ENCODE measurements at places on chromosomes 11 and 22. TPM values are rescaled to one million over a fixed set of nuclear protein-coding genes. Genes with fewer than 3 reads are reported as not detected.

DNA sequence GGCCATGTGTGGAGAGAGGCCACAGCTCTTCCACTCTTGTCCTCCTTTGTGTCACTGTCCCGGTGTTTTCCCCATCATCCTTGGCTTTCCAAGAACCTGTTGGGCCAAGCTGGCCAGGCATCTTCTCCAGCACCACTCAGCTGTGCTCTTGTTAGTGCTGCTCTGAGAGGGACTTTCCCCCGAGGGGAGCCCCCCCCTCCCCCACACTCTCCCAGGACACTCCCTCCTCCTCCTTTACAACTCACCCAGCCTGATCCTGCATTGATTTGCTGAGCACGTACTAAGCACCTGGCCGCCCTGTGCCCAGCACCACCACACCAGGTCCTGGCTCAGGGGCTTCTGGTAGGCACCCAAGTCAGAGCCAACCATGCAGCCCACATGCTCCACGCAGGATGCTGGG is 13.2 kb downstream of the TP53AIP1 start:
- no peak for DNase-seq

GRCh38 chr11:17073370-17074027 is 4.0 kb downstream of the RPS13 start:
- no peak for DNase-seq

The MFNG gene
- total RNA-seq: 139 TPM

DNA sequence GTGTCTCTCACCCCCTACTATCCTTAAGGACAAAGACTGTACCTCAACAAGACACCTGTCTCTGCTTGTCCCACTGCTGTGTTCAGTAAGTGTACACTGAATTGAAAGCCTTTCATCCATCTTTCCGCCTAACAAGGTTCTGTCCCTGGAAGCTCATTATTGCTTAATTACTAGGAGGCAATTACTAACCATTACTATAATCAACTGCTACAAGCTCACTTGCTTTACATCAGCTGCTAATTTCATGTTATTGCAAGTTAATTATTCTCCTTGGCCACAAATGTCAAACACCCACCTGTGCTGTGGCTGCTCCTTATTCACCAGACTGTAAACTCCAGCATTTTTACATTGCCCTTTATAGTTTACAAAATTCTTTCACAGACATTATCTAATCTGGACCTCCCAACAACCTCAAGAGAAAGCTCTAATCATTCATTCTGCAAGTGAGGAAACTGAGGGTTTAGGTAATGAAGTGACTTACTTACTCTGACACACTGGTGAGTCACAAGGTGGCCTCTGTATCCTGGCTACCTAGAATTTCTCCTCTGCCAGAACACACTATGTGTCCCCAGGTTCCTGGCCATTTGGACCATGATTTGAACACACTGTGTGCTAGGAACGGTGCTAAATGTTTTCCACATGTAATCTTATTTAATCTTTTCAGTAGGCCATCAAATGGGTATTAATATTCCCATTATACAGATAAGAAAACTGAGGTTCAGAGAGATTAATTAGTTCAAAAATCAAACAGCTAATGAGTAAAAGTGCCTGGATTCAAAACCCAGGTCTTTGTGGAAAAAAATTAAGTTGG is 66.7 kb downstream of the RAB30 start:
- DNase-seq: no peak

DNA sequence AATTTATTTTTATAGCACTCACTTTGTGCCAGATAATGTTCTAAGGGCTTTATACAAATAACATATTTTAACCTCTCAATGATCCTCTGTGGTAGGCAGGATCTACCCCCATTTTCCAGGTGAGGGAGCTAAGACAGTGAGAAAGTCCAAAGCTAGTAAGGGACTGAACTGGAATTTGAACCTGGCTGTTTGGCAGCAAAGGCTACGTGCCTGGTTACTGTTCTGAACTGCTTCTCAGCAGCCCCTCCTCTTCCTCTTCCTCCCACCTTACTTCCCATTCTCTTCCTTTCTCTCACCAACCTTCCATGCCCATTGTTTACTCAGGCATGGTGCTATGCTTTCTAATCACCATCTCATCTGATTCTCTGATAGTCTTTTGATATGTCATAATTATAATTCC is 82.0 kb downstream of the INSC start:
- DNase-seq: no peak

DNA sequence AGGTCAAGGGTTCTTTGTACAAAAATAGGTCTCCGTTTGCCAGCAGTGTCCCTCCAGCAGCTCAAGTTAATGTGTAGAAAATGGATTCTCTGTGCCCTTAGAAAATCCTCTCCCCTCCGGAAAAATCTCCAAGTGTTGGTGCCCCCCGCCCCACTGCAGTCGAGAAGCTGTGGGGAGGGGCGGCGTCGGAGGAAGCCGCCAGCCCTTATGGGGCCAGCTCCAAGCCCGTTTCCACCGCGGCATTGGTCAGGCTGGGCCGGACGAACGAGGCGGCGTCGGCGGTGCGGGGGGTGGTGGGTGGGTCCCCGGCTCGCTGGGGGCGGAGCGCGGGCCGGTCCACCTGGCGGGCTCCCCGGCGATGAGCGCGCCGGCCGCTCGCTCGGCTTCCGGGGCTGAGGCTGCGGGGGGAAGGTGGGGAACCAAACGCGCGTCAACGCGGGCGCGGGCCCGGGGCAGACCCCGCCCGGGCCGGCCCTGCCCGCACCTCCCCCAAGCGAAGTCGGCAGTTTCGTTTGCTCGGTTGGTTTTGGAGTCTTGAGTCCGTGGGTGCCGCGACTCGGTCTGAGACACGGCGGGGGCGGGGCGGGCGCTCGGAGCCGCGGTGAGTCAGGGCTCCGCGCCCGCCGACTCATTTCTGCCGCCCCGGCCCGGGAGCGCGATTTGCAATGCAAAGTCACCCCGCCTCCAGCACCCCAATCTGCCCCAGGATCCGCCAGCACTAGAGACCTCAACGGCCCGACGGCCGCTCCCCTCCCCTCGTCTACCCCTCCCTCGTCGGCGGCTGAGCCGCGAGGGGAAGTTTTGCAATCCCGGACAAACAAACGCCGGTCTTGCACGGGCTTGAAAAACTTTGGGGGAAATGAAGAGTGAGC is 1.4 kb downstream of the ASCL2 start:
- no peak for DNase-seq

DNA sequence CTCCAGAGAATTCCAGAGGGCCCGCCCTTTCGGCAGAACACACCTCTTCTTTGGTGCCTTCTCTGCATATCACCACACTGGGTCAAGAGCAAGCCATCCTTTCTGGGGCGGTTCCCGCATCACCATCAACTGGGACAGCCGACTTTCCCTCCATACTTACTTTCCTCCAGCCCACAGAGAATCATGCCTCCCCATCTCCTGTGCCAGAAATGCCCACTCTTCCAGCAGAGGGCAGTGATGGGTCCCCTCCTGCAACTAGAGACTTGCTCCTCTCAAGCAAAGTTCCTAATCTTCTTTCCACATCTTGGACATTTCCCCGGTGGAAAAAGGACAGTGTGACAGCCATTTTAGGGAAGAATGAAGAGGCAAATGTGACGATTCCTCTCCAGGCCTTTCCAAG is 157.7 kb downstream of the C11orf91 start:
- no peak for DNase-seq

The GTF2H1 gene
- total RNA-seq: 24.4 TPM

- DNase-seq: peak; percentile 1
These were observed 31.3 kb upstream of the GNB1L start for GRCh38 chr22:19885841-19886592.

The OR9G4 gene
- not detected for total RNA-seq

GRCh38 chr11:84056653-84057376 is 770.6 kb upstream of the CCDC90B start:
- no peak for DNase-seq

DNA sequence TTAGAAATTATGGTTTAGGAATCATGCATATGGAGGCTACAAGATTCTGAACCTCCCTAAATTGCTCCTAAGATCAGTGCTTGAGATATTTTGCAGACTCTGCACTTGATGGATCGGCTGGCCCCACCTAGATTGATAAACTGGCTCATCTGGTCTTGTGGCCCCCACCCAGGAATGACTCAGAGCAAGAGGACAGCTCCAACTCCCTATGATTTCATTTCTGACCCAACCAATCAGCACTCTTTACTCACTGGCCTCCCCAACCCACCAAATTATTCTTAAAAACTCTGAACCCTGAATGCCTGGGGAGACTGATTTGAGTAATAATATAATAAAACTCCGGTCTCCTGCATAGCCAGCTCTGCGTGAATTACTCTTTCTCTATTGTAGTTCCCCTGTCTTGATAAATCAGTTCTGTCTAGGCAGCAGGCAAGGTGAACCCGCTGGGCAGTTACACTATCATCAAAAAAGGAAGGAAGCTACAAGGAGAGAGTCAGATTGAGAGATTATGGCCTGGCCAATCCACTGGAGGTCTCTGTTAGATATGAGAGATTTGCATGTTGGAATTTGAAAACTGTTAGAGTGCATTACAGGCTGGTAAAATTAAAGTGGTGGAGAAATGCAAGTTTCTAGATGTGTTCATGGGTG is 245.8 kb downstream of the CSNK2A3 start:
- no peak for DNase-seq

GRCh38 chr11:35523331-35523768 is 2.1 kb downstream of the PAMR1 start:
- DNase-seq: no peak

DNA sequence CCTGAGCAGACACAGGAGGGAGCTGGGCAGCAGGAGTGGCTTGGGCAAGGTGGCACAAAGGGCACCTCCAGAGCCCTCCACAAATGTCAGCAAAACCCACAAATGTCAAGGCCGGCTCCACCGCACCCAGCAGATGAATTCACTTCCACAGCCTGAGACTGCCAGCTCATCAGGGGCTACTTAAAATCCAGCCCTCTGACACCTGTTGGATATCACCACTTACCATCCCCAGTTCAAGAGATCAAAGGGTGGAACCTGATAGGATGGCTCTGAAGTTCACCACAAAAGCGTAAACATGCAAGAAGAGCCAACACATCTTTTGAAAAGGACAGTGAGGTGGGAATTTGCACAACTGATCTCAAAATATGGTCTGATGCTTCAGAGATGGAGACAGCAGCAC is 168.6 kb upstream of the GRK3 start:
- DNase-seq: no peak

DNA sequence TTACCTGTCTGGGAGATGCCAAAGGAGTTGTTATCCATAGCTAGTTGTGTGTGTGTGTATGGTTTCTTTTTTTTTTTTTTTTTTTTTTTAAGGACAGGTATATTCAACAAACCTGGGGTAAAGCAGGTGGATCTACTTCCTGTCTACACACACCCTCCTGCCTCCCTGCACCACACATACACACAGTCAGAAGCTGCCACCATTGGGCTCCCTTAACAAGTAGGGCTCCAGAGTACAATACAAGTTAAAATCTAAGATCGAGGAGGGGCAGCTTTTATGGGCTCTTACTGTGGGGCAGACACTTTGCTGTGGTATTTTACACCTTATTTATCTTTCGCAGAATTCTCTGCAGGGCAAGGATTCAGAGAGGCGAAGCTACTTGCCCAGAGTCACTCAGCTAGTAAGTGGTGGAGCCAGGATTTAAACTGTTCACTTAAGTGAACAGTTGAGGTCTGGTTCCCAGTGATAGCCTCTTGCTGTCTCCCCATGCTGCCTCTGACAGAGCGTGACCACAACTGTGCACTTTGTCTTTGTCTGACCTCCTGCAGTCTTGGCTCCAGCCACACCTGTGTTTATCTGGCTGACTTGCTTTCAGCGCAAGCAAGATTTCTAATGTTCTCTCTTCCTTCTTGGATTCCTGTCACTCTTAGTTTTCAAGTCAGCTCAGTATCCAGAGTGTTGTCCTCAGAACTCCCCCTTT is 135.0 kb downstream of the CSNK2A3 start:
- DNase-seq: no peak

DNA sequence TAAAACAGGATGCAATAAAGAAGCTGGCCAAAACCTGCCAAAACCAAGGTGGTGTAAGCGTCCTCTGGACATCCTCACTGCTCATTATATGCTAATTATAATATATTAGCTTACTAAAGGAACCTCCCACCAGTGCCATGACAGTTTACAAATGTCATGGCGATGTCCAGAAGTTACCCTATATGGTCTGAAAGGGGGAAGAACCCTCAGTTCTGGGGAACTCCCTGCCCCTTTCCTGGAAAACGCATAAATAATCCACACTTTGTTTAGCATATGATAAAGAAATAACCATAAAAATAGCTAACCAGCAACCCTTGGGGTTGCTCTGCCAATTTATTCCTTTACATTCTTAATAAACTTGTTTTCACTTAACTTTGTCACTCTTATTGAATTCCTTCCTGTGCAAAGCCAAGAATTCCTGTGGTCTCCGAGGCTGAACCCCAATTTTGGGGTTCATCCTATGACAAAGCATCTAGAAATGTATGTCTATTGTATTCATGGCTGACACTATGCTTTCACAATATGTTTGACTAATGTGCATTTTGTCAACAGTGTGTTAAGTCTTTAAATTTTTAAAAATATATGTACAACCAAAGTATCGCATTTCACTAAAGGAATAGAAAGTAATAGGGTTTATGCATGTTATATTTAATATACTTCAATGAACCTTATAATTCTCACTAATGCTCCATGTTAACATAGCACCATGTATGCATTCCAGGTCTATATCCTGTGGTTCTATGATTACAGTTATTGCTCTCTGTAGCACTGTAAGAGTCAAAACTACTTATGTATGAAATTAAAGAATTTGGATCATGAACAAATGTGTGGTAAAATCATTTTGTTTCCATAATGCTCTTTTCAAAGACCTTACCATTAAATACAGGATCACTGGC is 25.1 kb downstream of the LGR4 start:
- DNase-seq: no peak

The SHANK3 gene
- not detected for total RNA-seq

The LRRC75B gene
- 0.40 TPM for total RNA-seq

DNA sequence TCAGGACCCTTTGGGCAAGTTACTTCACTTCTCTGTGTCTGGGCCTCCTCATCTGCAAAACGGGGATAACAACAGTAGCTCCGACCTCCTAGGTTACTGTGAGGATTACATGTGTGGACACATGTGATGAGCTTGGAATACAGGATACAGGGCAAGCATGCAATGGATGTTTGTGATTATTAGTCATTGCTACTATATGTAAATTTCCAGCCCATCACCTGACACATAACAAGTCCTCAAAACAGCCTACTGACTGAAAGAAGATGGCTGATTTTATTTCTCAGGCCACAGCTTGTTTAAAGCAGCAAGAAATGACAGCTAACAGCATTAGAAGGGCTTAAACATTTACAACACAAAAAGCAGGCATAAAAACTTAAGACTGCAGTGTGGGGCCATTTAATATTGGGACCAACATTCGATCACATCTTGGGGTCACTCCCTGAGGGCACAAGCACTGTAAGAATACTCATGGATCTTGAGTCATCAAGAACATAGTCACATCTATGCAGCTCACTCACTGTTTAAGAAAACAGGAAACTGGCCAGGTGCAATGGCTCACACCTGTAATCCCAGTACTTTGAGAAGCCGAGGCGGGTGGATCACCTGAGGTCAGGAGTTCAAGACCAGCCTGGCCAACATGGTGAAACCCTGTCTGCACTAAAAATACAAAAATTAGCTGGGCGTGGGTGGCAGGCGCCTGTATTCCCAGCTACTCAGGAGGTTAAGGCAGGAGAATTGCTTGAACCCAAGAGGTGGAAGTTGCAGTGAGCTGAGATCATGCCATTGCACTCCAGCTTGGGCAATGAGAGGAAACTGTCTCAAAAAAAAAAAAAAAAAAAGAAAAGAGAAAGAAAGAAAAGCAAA is 49.5 kb downstream of the ABTB2 start:
- no peak for DNase-seq

The RBFOX2 gene
- 0.23 TPM for total RNA-seq

- DNase-seq: no peak
These were observed 11.3 kb downstream of the SLC17A6 start for GRCh38 chr11:22349491-22349890.

GRCh38 chr11:19558189-19558986 is 154.2 kb upstream of the NAV2 start:
- no peak for DNase-seq

Data from T-helper 17 cell (primary cell).